Fibroblast of pulmonary artery (primary cell): ENCODE measurements at places on chromosomes 16 and 17.

DNA sequence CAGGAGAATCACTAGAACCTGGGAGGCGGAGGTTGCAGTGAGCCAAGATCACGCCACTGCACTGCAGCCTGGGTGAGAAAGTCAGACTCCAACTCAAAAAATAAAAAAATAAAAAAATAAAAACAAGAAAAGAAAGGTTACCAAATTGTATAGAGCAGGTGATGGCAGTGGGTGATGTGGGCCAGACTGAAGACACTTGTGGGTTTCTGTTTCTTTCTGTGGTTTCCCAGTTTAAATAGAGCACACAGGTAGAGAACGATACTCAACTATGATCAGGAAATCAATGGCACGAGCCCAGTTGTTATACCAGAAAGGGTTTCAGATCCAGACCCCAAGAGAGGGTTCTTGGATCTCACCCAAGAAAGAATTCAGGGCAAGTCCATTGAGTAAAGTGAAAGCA, 32.6 kb downstream of the NUBP1 start:
- DNase-seq, result no peak

DNA sequence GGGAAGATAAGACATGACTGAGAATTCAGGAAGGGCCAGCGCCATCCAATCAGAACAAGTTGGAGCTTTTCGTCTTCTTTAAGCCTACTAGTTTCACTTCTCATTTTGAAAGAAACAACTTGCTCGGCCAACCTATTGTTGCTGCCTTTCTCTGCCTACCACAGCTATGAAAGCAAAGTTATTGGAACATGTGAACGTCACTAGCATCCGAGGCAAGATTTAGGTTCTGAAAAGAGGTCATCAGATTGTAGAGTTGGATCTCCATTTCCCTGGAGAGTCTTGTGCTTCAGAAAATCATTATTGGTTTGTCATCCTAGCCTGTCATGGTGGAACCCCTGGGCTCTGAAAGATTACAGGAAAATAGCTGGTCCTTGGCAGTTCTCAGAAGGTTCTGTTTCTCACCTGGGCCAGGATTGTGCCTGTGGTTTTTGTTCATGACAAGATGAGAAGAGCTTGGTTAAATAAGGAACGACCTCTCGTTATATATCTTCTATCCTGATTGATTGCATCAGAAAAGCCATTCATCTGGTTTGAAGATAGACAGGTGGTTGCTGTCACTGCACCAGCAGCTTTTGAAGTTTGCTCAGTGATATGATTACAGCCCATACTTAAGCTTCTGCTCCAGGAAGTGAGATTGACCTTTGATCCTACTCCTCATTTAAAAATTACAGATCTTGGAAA, 25.3 kb downstream of the CDH13 start:
- no peak for DNase-seq

GRCh38 chr16:51875834-51876600, 670.9 kb downstream of the TOX3 start:
- DNase-seq, result no peak

GRCh38 chr17:68013385-68013784, 17.1 kb upstream of the C17orf58 start:
- no peak for DNase-seq
